Stimulated activated memory B cell treated with anti-CD40 and anti-IgM and Interleukin-4, amounts not matched to agents 10 μg/mL and 1 μg/mL and 100 μg/mL, for 72 hours (primary cell): ENCODE measurements at places on chromosomes 1 and 21.
A peak's percentile ranks its signal among the peaks of the same experiment; 100 is the strongest.

GRCh38 chr21:37686991-37687810 is 229.1 kb downstream of the KCNJ6 start:
- ATAC-seq = no peak

DNA sequence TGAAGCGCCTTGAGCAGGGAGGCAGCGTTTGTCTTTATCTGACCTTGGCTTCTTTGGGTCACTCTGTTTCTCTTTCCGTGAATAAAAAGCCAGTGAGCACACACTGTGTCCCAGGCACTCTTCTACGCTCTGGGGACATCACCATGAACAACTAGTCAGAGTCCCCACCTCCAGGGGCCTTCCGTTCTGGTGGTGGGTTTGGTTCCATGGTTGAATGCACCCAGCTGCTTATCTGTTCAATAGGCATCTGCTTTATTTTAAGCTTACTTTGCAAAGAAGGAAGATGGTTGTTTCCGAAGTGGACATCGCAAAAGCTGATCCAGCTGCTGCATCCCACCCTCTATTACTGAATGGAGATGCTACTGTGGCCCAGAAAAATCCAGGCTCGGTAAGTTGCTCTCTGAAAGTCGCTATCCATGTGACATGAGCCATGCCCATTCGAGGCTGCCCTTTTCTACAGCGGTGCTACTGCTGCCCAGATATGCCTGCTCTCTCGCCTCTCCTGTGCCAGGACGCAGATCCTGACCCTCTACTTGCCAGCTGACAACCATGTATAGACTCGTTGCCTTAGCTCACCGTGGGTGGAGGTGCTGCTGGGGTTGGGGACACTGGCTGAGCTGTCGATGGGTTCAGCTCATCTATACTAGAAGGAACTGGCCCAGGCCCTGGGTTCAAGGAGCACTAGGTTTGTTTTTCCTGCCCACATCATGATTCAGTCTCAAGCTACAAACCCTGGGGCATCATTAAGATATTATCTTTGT is 5.9 kb downstream of the MX1 start:
- ATAC-seq = peak; percentile 97

DNA sequence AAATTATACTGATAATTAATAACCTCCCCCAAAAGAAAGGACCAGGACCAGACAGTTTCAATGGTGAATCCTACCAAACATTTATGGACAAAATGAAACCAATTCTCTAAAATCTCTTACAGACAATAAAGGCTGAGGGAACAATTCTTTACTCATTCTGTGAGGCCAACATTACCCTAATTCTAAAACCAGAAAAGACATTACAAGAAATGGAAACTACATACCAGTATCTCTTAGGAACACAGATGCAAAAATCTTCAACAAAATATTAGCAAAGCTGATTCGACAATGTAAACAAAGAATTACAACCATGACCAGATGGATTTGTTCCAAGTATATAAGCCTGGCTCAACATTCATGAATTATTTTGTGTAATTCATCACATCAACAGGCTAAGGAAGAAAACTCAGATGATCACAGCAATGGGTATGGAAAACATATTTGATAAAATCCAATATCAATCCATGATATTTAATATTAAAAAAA is 8.6 kb downstream of the TMED5 start:
- ATAC-seq = no peak

DNA sequence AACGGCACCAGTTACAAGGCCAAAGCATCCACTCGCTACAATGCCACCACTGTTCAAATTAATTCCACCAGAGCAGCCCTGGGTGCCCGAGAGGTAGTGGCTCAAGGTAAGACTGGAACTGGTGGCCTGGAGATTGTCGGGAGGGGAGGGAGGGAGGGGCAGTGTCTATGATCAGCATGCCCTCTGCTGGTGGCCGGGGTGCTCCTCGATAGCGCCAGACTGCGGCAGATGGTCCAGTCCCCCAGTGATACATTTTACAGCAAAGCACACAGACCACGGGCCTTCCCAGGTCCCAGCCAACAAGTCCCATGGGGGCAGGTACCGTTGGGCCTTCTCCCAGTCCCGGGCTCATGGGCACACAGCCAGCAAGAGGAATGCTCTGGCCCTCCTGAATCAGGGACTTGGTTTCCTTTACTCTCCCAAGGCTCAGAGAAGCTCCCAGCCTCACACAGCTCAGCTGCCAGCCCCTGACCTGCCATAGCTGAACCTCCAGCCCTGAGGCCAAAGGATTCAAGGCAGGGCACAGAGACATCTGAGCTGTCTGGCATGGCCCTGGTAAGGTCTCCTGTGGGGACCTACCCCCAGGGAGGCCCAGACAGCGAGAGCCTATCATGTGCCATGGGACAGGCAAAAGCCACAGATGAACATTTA is 15.3 kb downstream of the ACOT7 start:
- ATAC-seq = no peak

DNA sequence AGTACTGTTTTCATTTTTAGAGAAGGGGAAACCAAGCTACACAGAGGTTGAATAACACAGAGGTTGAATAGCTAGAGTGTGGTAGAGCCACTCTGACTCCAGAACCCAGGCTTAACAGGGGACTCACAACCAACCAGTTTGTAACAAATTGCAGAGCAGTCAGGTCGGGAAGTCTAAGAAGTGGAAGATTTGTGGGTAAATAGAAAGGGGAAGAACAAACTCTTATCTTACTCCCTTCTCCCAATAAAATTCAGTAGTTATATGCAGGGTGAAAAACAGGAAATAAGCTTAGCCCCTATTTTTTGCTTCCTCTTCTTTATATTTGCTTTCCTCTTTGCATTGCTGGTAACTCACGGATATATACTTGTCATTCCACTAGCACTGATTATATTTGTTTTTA is 23.2 kb downstream of the CDC42 start:
- peak; percentile 54 for ATAC-seq

GRCh38 chr1:199116488-199116887 is 477.6 kb downstream of the PTPRC start:
- ATAC-seq = no peak

GRCh38 chr1:109084563-109085517 is 5.7 kb upstream of the TMEM167B start:
- ATAC-seq = no peak

DNA sequence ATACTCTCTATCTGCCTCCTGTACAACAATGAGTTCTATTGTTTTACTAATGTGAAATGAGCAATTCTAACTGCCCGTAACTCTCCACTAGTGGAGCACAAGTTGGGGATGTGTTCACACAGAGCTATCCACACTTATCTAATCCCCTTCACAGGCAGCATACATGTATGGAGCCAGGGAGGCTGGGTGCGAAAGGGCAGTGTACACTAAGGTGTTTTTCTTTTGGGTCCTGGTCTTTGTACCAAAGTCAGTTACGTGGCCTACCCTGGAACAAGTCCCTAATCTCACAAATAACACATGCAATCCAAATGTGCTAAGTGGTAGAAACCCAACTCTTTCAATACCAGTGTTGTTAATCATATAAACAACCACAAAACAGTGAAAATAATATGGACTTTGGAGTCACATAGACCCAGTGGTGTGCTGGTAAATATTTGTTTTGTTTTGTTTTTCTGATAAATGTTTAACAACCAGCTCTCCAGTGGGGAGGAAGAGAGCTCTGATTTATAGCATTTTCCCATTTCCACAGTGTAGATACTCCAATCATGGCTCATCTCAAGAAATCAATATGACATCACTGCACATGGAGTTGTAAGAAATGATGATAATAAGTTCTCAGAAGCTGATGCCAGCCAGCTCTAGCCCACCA is 319.9 kb upstream of the DUSP10 start:
- no peak for ATAC-seq

DNA sequence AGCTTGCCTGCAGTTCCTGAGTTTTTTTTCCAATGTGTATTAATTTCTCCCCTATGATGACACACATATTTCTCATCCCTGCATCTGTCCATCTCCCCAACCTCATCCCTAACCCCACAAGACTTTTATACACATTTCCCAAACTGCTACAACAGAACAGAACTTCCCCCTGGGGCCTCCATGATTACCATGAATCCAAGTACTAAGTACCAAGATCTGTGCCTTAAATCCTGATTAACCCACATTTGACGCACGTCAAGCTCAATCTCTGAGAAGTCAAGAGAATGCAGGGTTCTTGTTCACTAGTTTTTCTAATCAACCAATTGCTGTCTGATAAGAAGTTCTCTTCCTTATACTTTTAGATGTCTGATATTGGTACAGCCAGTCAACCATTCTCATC is 9.7 kb downstream of the HMGN1 start:
- ATAC-seq = no peak

DNA sequence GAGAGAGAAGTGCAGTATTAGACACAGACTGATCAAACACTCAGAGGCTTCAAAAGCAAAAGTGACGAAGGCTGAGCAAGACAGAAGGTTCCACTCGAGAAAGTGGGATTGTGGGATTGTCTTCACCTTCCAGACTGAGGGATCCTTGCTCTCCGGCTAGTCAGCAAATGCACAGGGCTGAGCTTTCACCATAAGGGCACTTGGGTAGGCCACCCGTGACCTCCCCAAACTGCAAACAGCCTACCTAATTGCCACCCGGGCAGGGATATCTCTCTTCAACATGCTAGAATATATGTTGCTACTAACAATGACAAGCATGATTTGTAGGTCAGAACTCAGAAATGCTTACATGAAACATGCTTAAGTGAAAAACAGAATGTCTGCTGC is 35.3 kb upstream of the RIPK4 start:
- ATAC-seq = no peak

- ATAC-seq = no peak
These were observed 26.1 kb downstream of the SPAG17 start for GRCh38 chr1:118158924-118159323.

GRCh38 chr1:115423776-115424175 is 85.7 kb upstream of the NGF start:
- no peak for ATAC-seq

- peak; percentile 90 for ATAC-seq
These were observed 37.1 kb upstream of the CAP1 start for GRCh38 chr1:40003156-40004093.

DNA sequence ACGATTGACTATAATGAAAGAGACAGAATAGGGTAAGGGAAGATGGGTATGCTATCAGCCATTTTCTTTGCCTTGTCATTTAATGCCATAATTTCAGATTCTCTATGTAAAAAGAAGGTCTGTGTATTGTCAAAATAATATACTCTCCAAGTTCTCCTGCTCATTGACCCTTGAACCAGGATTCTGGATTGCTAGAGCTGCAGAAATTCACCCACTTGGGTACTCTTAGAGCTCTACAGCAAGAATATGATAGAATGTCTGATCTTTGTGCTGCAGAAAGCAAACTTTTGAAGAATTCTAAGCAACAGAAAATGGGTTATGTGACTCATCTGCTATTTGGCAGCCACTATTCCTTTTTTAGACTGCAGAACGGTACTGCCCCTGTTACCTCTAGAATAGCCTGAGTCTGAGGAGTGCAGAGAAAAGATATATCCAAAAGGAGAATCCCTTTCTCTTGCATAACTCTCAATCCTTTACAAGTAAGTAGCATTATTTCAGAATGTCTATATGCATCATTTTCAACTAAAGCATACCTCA is 78.2 kb upstream of the TENT5C start:
- ATAC-seq = no peak

DNA sequence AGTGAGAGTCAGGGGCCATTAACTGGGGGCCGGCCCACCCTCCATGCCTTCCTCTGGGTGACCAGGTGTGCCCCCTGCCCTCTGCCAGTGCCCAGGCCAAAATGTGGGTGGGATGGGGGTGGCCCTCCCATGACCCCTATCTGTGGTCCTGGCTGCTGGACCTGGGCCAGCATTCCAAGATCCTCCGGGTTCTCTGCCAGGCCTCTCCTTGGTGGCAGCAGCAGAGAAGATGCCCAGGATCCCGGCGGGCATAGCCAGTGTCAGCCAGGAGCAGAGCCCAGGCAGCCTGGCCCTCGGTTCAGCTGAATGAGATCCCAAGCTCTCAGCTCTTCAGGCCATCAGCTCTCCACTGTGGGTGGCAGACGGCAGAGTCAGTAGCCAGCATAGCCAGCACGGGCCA is 31.3 kb upstream of the ACTRT2 start:
- ATAC-seq = no peak
